ENCODE measurements at places on chromosomes 12 and 14. TPM values are rescaled to one million over a fixed set of nuclear protein-coding genes. Genes with fewer than 3 reads are reported as not detected.
A peak's percentile ranks its signal among the peaks of the same experiment; 100 is the strongest.

- peak; percentile 64 for DNase-seq
Observed at GRCh38 chr12:44159216-44159615, 323.3 kb downstream of the TMEM117 start.

- DNase-seq: no peak
Observed at GRCh38 chr12:39048395-39048794, 143.0 kb upstream of the CPNE8 start.

DNA sequence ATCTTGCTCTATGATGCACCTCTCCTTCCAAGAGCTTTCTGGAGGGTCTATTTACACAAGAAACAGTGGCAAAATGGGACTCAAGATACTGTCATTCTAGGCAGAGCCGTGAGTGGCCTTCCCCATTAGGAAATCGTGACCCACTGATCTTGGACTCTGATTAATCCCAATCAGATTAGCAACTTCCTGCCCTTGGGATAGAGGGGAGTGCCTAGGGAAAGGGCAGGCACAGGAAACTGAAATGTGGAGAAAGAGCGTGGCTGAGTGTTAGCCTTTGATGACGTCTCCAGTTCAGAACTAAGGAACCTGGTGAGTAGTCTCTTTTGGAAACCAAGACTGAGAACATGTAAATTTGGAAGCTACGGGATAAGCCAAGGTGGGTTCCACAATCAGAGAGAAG is 76.1 kb downstream of the NUAK1 start:
- no peak for DNase-seq

Gene NR4A1
- polyA plus RNA-seq: 26.2 TPM

Gene CD69
- not detected for polyA plus RNA-seq

Gene CYP27B1
- not detected for polyA plus RNA-seq

DNA sequence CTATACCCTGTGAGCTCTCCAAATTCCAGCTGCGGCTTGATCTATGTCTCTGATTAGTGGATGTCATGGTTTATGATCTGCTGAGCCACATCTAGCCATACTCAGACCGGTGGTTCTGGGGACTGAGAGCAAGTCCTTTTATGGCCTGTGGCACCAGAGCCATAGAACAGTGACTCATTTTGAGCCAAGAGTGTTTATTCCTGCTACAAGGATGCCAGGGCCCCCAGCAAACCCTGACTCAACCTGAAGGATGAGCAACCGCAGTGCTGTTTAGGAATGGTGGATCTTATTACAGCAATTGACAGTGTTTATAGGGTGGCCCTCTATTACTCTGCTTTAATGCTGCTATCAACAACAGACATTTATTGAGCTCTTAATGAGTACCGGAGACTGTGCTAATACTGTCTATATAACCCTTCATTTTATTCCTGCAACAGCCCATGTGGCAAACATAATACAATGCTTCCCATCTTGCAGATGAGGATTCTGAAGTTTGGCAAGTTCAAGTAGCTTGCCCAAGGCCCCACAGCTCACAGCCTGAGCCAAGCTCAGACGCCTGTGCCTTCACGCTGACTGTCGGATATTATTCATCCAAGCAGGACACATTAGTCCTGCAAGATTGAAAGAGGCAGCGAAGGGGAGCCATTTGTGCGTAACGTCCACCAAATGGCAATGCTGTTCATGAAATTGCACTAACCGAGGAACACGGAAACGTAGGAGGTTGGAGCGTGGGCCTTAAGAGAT is 273.6 kb upstream of the PWP1 start:
- DNase-seq: no peak

GRCh38 chr12:119911182-119911581 is 34.1 kb upstream of the CIT start:
- no peak for DNase-seq

- no peak for DNase-seq
Observed at GRCh38 chr14:65080960-65081747, 21.2 kb downstream of the MAX start.

Gene MYH6
- not detected for polyA plus RNA-seq

Gene C1QL4
- polyA plus RNA-seq: 0.15 TPM

- DNase-seq: peak; percentile 2
Observed at GRCh38 chr14:79356040-79356439, 855.3 kb downstream of the DIO2 start.

GRCh38 chr14:24941719-24942118 is 108.2 kb downstream of the STXBP6 start:
- DNase-seq: peak; percentile 49

GRCh38 chr12:110853836-110854235 is 7.0 kb downstream of the CCDC63 start:
- DNase-seq: peak; percentile 51

GRCh38 chr14:73468828-73469375 is 10.6 kb upstream of the NUMB start:
- no peak for DNase-seq

GRCh38 chr12:72141381-72141780 is 130.8 kb upstream of the TRHDE start:
- DNase-seq: no peak

GRCh38 chr12:84085046-84085445 is 827.6 kb downstream of the SLC6A15 start:
- DNase-seq: peak; percentile 42
